Activated CD4-positive, alpha-beta T cell treated with anti-CD3 and anti-CD28 coated beads for 4 hours (primary cell): ENCODE measurements at places on chromosomes 3 and 15.

DNA sequence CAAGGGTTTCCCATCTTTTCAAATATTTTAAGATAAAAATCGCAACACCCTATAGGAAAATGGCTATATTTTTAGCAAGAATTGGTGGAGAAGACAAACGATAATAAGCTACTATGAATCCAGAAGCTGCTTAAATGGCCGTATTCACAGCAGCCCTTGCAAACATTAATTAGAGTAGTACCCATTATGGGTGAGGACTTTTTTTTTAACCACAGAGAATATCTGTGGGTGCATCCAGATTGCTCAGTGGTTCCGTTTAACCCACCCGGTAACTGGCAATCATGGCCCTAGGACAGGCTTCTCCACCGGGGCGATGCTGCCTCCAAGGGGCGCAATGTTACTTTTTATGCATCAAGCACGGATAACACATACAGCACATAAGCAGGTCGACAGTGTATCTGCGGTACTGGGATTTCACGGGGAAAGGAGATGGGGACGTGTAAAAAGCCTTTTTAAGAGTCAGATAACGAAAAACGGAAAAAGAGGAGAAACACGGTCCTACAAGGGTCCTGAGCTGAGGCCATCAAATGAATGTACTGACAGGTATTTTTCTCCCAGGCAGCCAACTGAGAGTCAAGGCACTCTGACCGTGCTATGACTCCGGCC lies 968 bp upstream of the TMEM266 start:
- peak; percentile 6 for DNase-seq

DNA sequence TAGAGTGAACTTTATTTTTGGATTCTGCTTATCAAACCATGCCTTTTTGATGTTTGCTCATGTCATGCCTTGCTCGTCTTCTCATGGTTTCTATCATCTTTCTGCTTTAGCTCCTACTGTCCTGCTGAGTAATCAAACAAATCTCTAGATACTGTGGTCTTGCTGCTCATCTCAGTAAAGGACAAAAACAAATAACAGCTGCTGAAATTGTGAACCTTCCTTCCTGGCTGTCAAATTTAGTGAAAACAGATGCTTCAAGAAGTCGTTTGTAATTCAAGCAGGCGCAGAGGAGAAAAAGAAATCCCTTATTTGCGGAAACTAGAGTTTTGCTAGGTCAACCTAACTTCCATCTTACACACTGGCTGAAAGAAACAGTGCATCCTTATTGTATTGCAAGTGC lies 616.1 kb upstream of the ALCAM start:
- DNase-seq = no peak

GRCh38 chr15:44009038-44009437 lies 182.2 kb downstream of the WDR76 start:
- no peak for DNase-seq

- no peak for DNase-seq
These were observed 173.5 kb downstream of the OR4M2 start for GRCh38 chr15:22253676-22254408.

DNA sequence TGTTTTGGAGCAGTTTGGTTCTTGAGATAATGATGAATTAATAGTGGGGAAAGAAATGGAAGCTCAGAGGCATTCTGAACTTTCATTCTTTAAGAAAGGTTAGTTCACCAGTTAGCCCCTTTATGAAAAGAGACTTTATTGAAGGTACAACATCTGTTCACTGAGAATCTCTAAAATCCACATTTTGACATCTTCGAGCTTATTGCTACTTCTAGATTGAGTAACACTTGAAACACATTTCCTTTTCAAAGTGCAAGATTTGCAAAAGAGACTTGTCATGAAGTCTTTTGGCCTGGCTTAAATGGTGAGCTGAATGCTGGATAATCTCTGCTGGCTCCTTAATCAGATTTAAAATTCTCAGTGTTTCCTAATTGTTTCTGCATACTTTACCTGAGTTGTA lies 42.3 kb downstream of the RAB8B start:
- DNase-seq = no peak

DNA sequence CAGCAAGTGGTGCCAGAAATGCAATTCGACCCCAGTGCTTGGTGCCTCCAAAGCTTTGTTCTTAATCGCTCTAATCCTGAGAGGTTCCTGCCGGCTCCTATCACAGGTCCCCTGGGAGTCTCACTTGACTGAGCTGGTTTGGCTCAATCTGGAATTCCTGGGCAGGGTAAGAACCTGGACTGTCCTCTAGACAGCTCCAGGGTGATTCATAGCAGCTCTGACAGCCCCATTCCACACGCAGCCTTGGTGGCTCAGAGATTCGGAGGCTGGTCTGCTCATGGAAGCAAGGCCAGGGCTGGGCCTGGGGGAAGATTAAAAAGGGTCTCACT lies 37.9 kb downstream of the MYO5C start:
- DNase-seq = no peak

GRCh38 chr3:197376020-197376419 lies 77.6 kb upstream of the DLG1 start:
- no peak for DNase-seq

DNA sequence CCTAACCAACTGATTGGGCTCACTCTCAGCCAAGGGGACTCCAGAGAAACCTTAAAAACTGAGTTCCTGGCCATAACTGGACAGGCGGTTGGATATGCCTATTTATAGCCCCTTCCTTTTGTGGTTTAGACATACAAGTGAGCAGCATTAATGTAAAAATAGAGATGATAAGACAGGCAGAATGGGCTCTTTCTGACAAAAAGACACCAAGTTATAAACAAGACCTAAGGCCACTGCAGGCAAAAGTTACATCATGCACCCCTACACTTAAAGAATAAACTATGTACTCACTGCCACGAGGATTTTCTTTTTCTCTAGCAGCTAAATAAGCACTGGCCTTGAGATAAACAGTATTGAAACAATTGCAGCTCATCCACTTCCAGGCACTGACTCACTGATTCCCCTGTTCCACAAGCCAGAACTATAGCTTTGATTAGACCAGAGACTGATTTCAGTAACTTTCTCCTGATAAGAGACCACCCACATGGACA lies 30.1 kb downstream of the SUCNR1 start:
- DNase-seq = no peak

DNA sequence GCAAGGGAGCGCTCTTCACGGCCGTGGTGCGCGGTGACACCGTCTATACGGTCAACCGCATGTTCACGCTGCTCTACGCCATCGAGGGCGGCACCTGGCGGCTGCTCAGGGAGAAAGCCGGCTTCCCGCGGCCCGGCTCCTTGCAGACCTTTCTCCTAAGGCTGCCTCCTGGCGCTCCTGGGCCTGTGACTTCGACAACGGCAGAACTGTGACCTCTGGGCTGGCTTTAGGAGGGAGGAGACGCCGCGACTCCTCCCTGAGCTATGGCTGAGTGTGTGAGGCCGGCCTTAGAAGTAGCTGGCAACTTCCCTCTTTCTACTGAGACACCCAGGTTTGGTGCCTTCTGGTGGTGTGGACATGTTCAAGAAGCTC lies 1.4 kb downstream of the KBTBD13 start:
- DNase-seq = peak; percentile 46
